ENCODE measurements at places on chromosomes 1 and 21. TPM values are rescaled to one million over a fixed set of nuclear protein-coding genes. Genes with fewer than 3 reads are reported as not detected.

Gene PLXNA2
- 69.7 TPM for total RNA-seq

Gene TAGLN2
- total RNA-seq: 483 TPM

DNA sequence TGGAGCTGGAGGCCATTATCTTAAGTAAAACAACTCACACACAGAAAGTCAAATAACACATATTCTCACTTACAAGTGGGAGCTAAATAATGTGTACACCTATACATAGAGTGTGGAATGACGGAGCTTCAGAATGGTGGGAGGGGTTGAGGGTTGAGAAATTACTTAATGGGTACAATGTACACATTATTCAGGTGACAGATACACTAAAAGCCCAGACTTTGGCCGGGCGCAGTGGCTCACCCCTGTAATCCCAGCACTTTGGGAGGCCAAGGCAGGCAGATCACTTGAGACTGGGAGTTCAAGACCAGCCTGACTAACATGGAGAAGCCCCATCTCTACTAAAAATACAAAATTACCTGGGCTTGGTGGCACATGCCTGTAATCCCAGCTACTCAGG is 24.9 kb upstream of the LRIG2 start:
- no peak overlapping the region for H3K4me3 ChIP-seq
- DNase-seq: no peak
- no peak overlapping the region for H3K27ac ChIP-seq
- no peaks in the 10 kb centered on the region for H3K36me3 ChIP-seq
- H3K4me1 ChIP-seq: no peaks in the 10 kb centered on the region
- H3K27me3 ChIP-seq: no peaks in the 10 kb centered on the region

GRCh38 chr1:85202092-85202863 is 1.5 kb upstream of the SYDE2 start:
- peak overlapping the region; percentile 93 for H3K4me3 ChIP-seq
- DNase-seq: no peak
- peak overlapping the region; percentile 76 for H3K27ac ChIP-seq

DNA sequence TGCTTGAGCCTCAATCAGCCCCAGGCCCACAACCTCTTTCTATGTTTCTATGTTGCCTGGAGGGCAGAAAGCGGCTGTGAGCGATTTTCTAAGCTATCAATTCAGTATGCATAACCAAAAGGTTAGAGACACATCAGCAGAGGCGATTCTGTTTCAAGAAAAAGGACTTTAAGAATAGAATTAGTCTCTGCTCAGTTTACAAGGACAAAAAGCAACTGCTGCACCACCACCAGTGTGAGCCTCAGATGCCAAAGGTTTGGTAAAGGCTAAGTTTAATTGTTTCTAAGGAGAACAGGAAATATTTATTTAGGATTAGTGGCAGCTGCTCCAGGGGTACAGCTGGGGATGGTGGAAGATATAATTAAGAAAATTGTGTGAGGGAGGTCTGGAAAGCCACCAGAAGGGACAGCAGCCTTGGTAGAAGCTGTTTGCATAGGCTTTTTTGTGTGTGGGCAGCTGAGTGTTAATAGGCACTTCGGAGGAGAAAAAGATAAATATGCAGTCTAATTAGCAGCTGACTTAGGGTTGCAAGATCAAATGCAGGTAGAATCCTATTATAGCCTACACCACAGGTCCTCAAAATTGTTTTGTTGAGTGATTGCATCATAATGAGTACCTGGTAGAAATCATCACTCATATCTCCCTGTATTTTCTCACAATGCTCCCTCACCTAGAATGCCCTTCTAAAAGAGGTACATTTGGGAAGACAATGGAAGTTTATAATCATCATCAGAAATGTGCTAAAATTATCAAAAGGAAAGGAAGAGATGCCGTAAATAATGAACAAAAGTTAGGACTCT is 35.8 kb downstream of the ZC3H11B start:
- DNase-seq: no peak
- no peak overlapping the region for H3K27ac ChIP-seq
- H3K36me3 ChIP-seq: no peaks in the 10 kb centered on the region
- peaks cover 94% of the 10 kb centered on the region for H3K27me3 ChIP-seq

GRCh38 chr21:38725196-38726157 is 80.3 kb upstream of the ETS2 start:
- no peak overlapping the region for H3K4me3 ChIP-seq
- no peaks in the 10 kb centered on the region for H3K4me1 ChIP-seq
- no peaks in the 10 kb centered on the region for H3K36me3 ChIP-seq
- H3K27ac ChIP-seq: no peak overlapping the region
- no peaks in the 10 kb centered on the region for H3K27me3 ChIP-seq

Gene MIXL1
- total RNA-seq: not detected

GRCh38 chr1:39317910-39318633 is 113.6 kb downstream of the MACF1 start:
- no peak overlapping the region for H3K4me3 ChIP-seq
- H3K27me3 ChIP-seq: no peaks in the 10 kb centered on the region
- H3K4me1 ChIP-seq: no peaks in the 10 kb centered on the region
- H3K36me3 ChIP-seq: peaks cover 95% of the 10 kb centered on the region
- no peak overlapping the region for H3K27ac ChIP-seq

DNA sequence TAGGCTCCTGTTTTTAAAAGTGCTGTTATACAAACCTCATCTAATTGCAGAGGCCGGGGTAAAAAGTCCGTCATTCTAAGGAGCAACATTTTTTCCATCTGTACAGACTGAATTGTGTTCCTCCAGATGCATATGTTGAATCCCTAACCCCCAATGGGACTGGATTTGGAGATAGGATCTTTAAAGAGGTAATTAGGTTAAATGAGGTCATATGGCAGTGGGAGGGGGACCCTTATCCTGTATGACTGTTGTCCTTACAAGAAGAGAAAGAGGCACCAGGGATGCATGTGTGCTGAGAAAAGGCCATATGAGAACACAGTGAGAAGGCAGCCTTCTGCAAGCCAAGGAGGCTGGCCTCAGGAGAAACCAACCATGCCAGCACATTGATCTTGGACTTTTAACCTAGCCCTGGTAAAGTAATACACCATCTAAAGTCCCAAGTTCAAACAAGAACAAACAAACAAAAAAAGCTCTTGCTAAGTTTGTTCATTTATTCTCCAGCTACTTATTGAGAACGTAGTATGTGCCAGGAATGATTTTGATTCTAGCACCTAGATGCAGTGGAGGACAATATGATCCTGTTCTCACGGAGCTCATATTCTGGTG is 352.4 kb downstream of the NTNG1 start:
- no peak overlapping the region for H3K4me3 ChIP-seq
- no peaks in the 10 kb centered on the region for H3K27me3 ChIP-seq
- H3K27ac ChIP-seq: no peak overlapping the region
- H3K36me3 ChIP-seq: no peaks in the 10 kb centered on the region
- no peak for DNase-seq

DNA sequence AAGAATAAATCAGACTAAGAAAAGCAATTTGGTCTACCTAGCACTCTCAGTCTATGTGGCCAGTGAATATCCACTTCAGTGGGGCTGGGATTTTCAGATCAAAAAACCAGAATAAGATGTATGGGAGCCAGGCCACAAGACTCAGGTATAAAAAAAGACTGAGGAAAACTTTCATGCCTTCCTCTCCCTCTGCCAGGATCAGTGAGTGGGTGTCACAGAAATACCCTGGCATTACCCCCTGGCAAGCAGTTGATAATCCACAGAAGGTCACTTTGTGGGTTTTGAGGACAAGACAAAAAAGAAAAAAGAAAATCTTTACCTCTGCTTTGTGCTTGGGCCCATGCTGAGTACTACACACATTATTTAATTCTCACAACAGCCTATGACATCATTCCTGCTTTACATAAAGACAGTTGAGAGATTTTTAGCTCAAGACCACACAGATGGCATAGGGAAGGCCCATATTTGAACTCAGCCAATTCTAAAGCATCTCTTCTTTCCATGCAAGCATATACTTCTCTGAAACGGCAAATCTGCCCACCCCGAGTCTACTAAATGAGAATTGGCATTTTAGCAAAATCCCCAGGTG is 57.6 kb downstream of the DESI2 start:
- no peak overlapping the region for H3K27ac ChIP-seq
- peaks cover 22% of the 10 kb centered on the region for H3K36me3 ChIP-seq
- no peaks in the 10 kb centered on the region for H3K27me3 ChIP-seq
- no peak for DNase-seq
- H3K4me1 ChIP-seq: no peaks in the 10 kb centered on the region
- no peak overlapping the region for H3K4me3 ChIP-seq

DNA sequence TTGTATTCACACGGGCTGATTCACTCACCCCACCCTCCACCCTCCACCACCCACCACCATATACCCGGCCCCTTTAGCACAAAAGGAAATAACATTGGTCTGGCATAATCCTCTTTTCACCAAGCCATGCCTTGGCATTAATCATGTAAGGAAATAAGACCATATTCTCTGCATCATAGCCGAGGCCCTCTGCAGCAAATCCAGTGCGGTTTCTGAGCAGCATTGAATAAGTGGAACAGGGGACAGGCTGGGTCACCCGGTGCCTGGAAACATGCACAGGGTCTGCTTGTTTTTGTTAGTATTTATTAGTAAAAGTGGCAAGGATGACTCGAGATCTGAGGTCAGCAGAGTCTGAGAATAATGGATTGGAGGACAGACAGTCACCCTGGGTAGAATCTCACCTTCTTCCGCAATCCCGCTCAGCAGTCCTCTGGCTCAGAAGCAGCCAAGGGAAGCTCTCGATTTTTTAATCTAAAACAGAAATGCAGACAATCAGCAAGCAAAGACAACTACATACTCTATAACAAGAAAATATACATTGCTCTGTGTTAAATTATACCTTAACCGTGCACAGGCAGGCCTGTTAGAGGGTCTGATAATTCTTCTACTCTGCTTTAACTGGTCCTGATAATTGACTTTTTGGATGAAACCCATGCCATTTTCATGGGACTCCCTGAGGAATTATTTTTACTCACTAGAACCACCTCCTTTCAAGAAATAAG is 52.4 kb upstream of the CDC42BPA start:
- no peak overlapping the region for H3K4me3 ChIP-seq
- no peak for DNase-seq

DNA sequence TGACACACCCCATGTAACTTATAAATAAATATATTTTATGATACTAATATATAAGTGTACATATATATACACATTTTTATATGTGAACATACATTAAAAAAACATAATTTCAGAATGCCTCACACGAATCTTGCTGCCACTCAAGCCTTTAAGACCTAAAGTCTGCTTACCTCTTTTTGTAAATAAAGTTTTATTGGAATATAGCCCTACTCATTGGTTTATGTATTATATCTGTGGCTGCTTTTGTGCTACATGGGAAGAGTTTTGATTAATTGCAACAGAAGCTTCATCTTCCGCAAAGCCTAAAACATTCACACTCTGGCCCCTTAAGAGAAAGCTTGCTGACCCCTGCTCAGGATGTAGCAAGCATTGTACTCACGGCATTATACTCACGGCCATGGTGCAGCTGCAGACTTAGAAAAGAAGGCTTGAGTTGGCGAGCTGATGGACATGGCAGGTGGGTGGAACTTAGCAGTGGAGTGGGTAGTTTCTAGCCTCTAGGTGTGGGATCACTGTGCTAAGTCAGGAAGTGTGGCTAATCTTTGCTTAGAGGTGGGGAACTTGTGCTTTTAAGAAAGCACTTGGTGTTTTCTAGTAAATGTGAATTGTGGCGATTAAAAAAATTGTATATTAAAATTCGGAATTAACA is 80.8 kb downstream of the DYRK1A start:
- no peak for DNase-seq
- no peak overlapping the region for H3K4me3 ChIP-seq
- no peak overlapping the region for H3K27ac ChIP-seq
- H3K36me3 ChIP-seq: peaks cover 7% of the 10 kb centered on the region

GRCh38 chr1:45477646-45478045 is 13.3 kb downstream of the TESK2 start:
- H3K4me1 ChIP-seq: no peaks in the 10 kb centered on the region
- H3K27me3 ChIP-seq: no peaks in the 10 kb centered on the region
- H3K4me3 ChIP-seq: no peak overlapping the region
- no peak for DNase-seq
- H3K36me3 ChIP-seq: no peaks in the 10 kb centered on the region

- no peaks in the 10 kb centered on the region for H3K27me3 ChIP-seq
- no peak overlapping the region for H3K4me3 ChIP-seq
- DNase-seq: peak; percentile 38
- peak overlapping the region; percentile 9 for H3K27ac ChIP-seq
- H3K36me3 ChIP-seq: no peaks in the 10 kb centered on the region
These were observed 166.6 kb downstream of the CLEC20A start for GRCh38 chr1:178330153-178330552.

Gene SELL
- total RNA-seq: not detected

Gene LCE1B
- 2.0 TPM for total RNA-seq

Gene CD48
- total RNA-seq: not detected

GRCh38 chr1:64471218-64472039 is 1.5 kb downstream of the CACHD1 start:
- peaks cover 8% of the 10 kb centered on the region for H3K27me3 ChIP-seq
- no peaks in the 10 kb centered on the region for H3K36me3 ChIP-seq
- H3K4me3 ChIP-seq: peak overlapping the region; percentile 83
- H3K4me1 ChIP-seq: peaks cover 39% of the 10 kb centered on the region
- DNase-seq: peak; percentile 25
- peak overlapping the region; percentile 27 for H3K27ac ChIP-seq

DNA sequence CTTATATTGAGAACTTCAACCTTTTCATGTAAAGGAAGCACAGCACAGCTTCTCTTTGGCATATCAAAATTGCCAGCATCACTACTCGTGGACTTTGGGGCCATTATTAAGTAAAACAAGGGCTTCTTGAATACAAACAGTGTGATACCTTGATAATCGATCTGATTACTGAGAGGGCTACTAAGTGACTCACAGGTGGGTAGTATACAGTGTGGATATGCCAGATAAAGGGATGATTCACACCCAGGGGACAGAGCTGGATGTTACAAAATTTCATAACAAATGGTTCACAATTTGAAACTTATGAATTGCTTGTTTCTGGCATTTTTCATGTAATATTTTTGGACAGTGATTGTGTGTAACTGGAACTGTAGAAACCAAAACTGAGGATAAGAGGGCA is 15.4 kb downstream of the HDAC1 start:
- DNase-seq: peak; percentile 24
- no peaks in the 10 kb centered on the region for H3K27me3 ChIP-seq
- peak overlapping the region; percentile 2 for H3K27ac ChIP-seq
- H3K4me3 ChIP-seq: no peak overlapping the region

DNA sequence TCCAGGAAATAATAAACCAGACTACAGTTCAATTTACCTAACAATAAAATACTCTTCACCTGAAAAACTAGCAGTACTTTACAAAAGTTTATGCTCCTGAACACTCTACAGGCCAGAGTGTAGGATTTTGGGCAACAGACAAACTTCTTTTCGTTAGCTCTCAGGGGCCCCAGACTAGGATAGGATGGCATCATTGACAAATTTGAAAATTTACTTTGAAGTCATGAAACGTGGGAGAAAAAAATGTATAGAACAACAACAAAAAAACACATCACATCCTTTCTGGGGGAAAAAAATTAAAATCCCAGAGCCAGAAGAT is 1.2 kb downstream of the PTP4A2 start:
- no peak for DNase-seq
- no peaks in the 10 kb centered on the region for H3K27me3 ChIP-seq
- H3K27ac ChIP-seq: peak overlapping the region; percentile 97
- peak overlapping the region; percentile 96 for H3K4me3 ChIP-seq

Gene PDE4DIP
- total RNA-seq: 105 TPM

Gene ACTL8
- 0.23 TPM for total RNA-seq

Data from MCF 10A (cell line).